Non-pigmented ciliary epithelial cell (primary cell): ENCODE measurements at places on chromosomes 7 and 10.
A peak's percentile ranks its signal among the peaks of the same experiment; 100 is the strongest.

DNA sequence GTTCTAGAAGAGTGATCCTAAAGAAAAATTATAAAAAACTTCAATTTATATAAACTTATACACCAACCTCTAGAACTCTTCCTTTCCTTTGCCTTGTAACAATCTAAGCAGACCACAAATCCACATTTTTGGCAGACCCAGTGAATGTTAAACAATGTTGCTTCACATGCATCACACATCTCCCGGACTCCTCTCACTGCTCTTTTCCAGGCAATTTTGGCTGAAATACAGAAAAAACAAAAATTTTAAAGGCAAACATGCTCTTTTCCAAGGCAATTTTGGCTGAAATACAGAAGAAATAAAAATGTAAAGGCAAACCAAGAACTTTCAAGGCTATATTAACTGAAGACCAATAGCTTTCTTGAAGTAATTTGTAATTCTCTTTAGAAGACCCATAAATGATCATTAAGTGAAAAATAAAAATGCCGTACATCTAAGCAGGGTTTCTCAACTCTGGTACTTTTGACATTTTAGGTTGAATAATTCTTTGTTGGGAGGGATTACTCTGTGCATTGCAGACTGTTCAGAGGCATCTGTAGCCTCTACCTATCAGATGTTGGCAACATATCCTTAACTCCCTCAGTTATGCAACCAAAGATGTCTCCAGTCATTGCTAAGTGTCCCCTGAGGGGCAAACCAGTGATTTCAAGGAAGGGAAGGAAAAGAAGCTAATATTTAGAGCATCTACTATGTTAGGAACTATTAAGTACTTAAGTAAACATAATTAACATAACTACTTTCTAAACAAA lies 64.4 kb downstream of the NRBF2 start:
- peak; percentile 45 for DNase-seq

DNA sequence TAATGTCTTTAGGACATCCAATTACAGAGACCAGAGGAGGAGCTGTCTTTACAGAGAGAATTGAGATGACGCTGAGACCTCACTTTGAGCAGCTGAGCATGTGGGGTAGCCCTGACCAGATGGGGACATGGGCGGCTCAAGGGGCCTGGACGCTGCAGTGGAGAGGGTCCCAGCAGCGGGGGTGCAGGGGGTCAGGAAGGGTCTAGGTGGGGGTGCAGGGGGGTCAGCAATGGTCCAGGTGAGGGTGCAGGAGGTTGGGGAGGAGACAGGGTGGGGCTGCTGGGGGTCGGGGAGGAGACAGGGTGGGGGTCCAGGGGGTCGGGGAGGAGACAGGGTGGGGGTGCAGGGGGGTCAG lies 43.2 kb upstream of the CFAP46 start:
- no peak for DNase-seq

GRCh38 chr10:27390681-27391080 lies 113.4 kb upstream of the RAB18 start:
- no peak for DNase-seq

DNA sequence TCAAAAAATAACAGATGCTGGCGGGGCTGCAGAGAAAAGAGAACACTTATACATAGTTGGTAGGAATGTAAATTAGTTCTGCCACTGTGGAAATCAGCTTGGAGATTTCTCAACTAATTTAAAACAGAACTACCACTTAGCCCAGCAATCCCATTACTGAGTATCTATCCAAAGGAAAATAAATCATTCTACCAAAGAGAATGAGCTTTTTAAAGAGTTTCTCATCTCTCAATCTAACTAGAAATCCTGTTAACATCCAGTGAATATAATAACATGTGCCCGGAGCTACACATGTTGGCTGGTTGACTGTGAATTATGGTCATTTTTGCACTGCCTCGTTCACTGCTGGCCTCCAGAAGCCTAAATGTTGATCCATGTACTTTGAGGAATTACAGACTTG lies 39.3 kb downstream of the BET1 start:
- no peak for DNase-seq

DNA sequence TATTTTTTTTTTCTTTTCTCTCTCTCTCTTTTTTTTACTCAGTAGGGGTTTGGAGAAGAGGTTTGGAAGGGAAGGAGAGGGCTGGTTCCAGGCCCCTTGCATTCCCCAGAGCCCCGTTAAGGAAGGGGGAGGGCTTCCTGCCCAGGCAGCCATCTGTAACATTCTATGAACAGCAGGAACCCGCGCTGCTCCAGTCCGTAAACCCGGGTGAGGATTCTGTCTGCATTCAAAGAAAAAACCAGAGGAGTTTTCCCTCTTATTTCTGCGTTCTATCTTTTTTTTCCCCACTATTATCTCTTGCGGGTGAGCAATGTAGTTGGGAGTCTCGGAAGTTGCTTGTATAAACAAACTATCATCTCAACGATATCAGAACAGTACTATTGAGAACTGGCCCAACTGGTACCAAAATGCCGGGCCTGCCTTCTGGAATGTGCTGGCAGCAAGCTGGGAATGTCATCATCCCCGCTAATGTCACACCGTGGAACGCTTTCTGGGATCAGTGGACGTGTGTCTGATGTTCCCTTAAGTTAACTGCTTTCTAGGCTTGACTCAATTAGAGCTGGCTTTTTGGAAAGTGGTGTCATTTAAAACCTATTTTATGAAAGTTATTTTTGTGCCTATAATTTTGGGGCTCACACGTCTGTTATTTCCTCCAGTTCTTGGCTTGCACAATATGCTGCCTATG lies 153.1 kb upstream of the MEOX2 start:
- no peak for DNase-seq

- no peak for DNase-seq
These were observed 56.1 kb downstream of the ZRANB1 start for GRCh38 chr10:124997771-124998623.

- DNase-seq: no peak
These were observed 85.6 kb upstream of the SHH start for GRCh38 chr7:155897758-155898386.

DNA sequence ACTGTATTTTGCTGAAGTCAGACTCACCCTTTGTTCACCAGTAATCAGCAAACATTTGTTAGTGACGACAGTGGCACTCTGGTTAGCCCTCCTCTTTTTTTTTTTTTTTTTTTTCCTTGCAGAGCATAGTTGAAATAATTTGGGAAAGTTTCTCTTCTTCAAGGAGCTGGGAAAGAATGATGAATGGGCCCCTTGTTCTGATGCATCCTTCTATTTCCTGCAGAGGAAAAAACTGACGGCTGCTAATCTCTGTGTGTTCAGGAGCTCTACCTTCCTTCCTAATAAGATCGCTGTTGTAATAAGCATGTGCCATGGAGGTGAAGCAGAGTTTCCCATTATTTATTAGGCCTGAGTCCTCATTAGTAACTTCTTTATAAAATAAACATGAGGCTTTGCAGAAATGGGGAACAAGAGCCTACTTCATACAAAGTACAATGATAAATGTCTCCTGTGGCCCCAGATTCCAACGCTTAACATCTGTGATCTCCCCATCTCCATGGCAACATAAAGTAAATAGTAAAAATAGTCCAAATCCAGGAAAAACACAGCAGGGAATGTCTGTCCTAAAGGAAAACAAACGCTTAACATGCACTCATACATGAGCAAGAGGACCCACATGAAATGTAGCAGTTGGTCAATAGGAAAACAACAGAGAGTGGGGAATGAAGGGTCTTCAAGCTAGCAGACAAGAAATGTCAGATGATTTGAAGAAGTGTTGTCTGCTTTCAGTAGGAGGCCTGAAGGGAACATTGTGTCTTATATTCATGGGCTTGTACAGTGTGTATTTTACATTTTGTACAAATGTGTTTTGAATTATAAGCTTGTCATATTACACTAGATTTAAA lies 59.1 kb upstream of the CALD1 start:
- DNase-seq: no peak

DNA sequence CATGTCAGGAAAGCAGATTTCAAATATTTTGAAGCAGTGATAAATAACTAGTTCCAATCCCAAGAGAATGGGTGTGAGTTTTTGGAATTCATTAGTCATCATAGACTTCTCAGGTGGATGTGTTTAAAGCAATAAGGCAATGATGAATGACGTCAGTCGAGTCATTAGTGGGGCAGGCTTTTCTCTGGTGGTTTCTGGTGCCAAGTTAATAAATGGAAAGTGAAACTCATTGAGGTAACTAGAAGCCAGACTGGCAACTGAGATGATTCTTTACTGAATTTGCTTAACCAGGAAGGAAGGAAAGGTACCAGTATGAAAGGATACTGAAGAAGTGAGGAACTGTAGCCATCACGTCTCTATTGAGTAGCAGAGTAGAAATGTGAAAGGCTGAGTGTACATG lies 311.0 kb downstream of the GPAM start:
- no peak for DNase-seq

GRCh38 chr7:39464350-39465054 lies 101.7 kb upstream of the YAE1 start:
- DNase-seq: no peak

DNA sequence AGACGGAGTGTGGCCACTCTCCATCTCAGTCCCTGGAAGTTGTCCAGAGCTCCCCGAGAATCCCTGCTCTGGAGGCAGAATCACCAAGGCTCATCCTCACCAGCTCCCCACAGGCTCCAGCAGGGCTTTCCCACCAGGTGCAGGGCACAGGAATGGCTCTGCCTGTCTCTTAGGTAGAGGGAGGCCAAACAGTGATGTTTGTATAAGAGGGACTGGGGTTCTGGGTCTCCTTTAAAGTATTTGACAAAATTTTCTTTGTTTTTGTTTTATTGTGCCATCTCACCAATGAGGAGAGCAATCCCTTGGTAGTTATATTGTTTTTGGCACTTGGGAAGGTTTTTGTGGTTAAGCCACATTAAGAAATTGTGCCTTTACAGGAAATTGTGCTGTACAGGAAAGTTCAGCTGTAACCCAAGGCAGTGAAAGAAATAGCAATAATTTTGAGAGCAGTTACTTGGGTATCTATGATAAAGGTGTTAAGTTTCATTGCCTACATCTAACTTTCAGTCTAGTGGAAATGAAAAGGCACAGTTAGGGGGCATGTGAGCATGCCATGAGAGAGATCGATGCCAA lies 219.3 kb upstream of the PRSS58 start:
- no peak for DNase-seq

DNA sequence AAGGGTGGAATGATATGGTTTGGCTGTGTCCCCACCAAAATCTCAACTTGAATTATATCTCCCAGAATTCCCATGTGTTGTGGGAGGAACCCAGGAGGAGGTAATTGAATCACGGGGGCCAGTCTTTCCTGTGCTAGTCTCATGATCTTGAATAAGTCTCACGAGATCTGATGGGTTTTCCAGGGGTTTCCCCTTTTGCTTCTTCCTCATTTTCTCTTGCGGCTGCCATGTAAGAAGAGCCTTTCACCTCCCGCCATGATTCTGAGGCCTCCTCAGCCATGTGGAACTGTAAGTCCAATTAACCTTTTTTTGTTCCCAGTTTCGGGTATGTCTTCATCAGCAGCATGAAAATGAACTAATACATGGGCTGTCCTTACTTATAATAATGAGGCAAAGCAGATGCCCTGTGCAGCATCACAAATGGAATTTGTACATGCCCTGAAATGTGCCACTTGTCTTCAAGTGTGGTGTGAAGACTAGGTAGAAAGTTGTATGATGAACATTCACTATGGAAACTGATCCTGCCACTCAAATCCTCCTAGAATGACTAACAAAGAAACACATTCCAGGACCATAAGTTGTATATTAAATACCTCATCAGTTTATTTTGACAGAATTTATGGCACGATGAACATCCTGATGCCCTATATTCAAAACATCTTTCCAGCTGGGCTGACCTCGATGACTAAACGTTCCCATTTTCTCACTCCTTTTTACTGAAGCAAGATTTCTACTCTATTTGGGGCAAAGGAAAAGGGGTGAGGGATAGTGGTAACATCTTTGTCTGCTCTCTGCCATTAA lies 122.8 kb upstream of the CTTNBP2 start:
- DNase-seq: peak; percentile 30

DNA sequence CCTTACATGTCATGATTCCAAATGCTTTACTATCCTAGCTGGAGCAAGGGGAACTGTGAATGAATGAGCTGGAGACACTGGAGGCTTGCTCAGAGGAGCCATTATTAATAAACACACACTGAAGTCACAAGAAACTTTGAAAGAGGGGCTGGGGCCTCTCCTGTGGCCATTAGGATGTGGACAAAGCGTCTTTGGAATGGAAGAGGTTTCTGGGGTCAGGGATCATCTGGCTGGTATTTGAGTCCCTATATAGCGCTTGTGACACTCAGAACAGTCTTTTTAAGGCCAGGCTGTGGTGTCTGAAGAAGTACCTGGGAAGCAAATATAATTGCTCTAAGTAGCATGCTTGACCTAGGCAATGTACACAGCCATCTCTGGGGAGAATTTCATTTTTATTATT lies 193.0 kb downstream of the JCAD start:
- no peak for DNase-seq

DNA sequence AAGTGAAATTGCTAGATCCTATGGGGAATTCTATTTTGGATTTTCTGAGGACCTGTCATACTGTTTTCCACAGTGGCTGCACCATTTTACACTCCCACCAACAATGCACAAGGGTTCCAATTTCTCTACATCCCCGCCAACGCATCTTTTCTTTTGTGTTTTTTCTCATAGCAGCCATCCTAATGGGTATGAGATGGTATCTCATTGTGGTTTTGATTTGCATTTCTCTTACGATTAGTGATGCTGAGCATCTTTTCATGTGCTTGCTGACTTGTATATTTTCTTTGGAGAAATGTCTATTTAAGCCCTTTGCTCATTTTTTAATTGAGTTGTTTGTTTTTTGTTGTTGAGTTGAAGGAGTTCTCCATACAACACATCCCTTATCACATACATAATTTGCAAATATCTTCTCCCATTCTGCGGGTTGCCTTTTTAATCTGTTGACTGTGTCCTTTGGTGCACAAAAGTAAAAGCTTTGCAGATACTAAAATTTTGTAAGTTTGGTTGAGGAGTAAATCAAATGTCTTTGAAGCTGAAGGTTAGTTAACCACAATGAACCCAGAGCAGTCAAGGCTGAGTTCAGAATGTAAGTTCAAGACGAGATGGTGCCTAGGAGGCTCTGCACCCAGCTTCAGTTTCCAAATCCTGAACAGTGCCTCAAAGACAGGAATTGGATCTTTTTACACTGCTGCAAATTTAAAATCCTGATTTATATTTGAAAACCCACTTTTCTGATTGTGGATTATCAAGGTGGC lies 195.4 kb downstream of the COBL start:
- DNase-seq: no peak

DNA sequence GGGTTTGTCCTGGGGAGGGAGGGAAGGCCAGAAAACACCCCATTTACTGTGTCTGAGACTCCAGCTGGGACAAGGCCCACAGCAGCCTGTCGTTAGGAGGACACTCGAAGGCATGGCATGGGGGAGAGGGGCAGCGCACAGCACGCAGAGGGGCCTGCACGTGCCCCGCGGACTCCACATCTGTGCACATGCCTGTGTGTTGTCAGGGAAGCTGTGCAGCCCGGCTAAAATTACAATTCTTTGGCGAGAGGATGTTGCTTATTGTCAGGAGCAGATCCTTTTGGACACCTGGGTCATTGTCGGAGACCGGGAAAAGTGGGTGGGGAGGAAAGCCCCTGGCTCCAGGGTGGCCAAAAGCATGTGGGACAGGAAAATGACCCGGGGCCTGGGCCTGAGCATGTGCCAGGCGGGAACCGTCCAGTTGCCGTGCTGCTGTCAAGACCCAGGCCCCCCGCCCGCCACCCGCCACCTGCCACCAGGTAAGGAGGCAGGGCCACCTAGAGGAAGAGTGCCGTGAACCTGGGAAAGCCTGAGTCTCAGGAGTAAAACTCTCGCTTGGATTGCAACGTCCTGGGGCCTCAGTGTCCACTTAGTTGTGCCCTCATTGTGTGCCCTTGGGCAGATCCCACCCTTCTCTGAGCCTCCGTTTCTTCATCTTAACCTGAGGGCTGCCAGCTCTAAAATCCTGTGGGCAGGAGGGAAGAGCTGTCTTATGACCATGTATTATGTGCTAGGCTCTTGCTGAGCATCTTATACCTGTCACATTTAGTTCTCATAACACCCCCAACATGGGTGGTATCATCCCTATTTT lies 7.2 kb downstream of the VSIR start:
- no peak for DNase-seq
